ENCODE measurements at places on chromosomes 13 and 19. TPM values are rescaled to one million over a fixed set of nuclear protein-coding genes. Genes with fewer than 3 reads are reported as not detected.

DNA sequence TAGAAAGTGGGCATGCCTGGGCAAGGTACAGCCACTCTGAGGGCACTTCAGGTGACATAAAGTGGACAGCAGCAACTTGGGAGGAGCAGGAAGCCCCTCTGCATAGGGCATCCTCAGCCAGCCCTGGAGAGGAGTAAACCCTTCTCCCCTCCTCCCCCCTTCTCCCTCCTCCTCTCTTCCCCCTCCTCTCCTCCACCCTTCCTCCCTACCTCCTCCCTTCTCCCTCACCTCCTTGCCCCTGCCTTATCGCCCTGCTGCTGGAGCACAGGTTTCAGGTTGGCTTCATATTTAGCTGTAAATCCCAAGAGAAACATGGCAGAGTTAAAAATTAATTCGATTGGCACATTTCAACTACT lies 30.5 kb upstream of the ATP12A start:
- no peak for DNase-seq

DNA sequence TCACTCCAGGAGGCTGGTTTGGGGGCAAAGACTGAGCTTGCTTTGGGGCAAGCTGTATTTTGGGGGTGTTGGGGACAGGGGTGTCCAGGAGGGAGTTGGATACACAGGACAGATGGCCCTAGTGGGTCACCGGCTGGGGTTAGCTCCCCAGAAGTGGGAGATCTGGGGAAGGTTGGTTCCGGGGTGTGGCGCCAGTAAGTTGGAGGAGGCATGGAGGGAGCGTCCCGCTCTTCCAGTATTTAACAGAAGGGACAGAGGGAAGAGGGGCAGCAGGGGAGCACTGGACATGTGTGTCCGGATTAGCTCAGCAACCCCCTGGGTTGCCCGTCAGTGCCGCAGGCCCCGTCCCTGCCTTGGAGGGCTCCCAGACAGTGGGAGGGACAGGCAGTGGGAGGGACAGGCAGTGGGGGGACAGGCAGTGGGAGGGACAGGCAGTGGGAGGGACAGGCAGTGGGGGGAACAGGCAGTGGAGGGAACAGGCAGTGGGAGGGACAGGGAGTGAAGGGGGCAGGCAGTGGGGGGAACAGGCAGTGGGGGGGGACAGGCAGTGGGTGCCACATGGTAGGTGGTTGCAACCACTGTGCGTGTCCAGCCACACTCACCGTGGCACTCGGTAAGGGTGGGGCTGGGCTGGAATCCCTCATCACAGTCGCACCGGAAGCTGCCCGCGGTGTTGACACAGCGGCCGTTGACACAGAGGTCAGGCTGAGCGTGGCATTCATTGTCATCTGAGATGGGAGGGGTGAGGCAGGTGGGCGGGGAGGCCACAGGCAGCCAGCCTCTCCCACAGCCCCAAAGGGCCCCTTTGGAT lies 33.2 kb downstream of the CCL25 start:
- DNase-seq: peak; percentile 57

- DNase-seq: no peak
These were observed 50.2 kb downstream of the LRCH1 start for GRCh38 chr13:46603165-46603603.

DNA sequence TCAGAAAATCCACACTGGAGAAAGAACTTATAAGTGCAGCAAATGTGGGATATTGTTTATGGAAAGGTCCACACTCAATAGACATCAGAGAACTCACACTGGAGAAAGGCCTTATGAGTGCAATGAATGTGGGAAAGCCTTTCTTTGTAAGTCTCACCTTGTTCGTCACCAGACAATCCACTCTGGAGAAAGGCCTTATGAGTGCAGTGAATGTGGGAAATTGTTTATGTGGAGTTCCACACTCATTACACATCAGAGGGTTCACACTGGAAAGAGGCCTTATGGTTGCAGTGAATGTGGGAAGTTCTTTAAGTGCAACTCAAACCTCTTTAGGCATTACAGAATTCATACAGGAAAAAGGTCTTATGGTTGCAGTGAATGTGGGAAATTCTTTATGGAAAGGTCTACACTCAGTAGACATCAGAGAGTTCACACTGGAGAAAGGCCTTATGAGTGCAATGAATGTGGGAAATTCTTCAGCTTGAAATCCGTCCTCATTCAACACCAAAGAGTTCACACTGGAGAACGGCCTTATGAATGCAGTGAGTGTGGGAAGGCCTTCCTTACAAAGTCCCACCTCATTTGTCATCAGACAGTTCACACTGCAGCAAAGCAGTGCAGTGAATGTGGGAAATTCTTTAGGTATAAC lies 12.0 kb upstream of the ZNF548 start:
- DNase-seq: no peak

DNA sequence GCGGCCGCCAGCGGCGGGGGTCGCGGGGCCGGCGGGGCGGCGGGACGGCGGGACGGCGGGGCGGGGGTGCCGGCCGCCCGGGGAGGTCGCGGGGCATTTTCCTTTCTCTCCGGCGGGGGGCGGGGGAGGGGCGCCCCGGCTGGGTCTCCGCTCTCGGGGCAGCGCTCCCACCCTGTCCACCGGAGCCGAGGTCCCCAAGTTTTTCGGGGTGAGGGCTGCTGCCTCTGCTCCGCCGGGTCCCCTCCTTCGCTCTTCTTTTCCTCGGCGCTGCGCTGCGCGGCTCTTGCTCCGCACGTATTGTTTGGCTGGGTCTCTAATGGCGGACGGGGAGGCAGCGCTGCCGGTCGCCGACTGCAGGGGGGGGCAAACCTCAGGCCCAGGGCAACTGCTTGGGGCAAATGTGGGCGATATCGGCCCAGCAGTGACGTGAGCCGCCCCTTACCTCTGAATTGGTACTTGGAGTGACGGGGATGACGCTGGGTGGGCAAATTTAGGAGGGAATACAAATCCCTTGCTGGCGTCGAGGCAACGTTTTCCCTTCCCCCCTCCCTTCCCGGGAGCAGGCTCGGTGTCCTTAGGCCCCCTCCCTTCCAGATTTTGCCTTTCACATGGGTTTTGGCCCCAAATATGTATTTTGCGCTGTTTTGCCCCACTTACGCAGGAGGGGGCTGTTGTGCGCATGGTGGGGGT lies 759 bp downstream of the ZMYM2 start:
- peak; percentile 15 for DNase-seq

GRCh38 chr13:24381541-24382265 lies 72.3 kb downstream of the C1QTNF9 start:
- DNase-seq: no peak

TMIGD2 gene
- not detected for total RNA-seq

ZIC5 gene
- 0.12 TPM for total RNA-seq

All from H4 (cell line).